GF-D8 (cell line): ENCODE measurements at places on chromosomes 2 and 18.

DNA sequence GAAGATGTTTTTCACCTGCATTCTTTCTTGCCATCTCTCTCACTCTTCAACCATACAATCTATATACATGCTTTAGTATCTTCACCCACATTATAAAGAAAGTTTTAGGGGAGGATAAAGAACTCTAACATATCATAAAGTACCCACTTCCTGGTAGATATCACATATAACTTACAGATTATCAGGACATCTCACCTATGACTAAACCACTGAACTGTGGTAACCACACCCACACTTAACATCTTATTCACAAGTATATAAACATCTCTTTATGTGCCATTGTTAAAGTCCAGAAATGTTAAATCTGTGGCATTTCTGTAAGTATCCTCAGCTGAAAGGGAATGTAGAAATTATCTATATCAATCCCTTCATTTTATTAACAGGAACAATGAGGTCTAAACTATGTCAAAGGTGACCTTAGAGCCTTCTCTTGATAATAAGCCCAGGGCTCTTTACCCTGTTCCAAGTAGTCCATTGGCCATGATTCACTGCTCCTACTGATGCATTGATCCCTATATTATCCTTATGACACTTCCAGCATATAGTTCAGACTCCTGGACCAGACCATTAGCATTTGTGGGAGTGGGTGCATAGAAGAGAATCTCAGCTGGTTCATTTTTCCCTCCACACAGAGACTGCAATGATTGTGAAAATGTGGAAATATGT lies 182.4 kb downstream of the SUCLG1 start:
- DNase-seq, result no peak

DNA sequence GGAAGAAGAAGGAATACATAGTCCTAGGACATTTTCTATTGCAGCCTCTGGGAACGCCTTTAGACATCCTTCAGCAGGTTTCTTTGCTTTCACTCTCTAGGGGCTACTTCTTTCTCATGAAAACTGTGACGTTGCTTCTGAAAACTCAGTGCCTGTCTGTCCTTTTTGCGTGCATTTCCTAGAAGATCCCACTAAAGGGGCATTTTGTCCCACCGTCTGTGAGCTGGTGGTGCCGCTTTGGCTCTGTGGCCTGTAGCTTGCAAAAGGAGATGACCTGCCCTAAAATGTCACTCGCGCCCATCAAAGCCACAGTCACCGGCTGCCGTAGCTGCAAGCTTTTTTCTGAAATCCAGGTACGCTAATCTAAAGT lies 579 bp downstream of the STAT4 start:
- DNase-seq, result no peak

- no peak for DNase-seq
Measured at GRCh38 chr2:224971214-224971613, 71.1 kb downstream of the DOCK10 start.

GRCh38 chr2:28164280-28164801 lies 228.3 kb upstream of the FOSL2 start:
- DNase-seq, result no peak

DNA sequence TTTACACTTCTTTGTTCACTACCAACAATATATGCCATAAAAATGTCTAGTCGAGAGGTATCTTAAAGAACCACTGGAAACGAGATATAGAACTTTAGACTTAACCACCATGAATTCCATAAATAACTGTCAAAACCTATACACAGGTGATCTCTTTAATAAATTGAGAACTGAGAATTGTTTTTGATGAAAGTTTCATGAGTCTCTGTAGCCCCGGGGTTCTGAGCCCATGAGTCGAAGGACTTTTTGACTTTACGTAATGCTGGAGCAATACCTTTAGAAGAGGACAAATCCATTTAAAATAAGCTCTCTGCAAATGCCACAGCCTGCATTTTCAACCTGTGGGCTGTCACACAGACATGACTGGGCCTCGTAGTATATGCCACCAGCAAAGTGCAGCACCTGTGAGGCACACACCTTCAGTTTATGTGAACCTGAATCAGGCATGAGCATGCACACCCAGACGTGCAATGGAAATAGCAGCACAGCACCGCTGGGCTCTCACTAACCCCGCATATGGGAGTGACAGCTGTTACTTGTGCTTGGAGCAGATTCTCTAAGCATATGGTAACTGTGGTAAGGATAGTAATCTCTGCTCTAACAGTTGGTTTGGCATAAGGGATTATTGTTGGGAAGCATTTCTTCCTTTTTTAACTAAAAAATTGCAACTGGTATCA lies 383.2 kb downstream of the SOCS6 start:
- no peak for DNase-seq

- DNase-seq, result peak; percentile 30
Measured at GRCh38 chr2:76749858-76750257, 772.3 kb downstream of the LRRTM4 start.

GRCh38 chr2:197179744-197180498 lies 130.7 kb downstream of the ANKRD44 start:
- DNase-seq, result no peak
